Stimulated activated CD8-positive, alpha-beta memory T cell treated with anti-CD3 and anti-CD28 coated beads, Interleukin-15, amount 100 ng/mL, for 24 hours (primary cell): ENCODE measurements at places on chromosomes 5 and 9.

DNA sequence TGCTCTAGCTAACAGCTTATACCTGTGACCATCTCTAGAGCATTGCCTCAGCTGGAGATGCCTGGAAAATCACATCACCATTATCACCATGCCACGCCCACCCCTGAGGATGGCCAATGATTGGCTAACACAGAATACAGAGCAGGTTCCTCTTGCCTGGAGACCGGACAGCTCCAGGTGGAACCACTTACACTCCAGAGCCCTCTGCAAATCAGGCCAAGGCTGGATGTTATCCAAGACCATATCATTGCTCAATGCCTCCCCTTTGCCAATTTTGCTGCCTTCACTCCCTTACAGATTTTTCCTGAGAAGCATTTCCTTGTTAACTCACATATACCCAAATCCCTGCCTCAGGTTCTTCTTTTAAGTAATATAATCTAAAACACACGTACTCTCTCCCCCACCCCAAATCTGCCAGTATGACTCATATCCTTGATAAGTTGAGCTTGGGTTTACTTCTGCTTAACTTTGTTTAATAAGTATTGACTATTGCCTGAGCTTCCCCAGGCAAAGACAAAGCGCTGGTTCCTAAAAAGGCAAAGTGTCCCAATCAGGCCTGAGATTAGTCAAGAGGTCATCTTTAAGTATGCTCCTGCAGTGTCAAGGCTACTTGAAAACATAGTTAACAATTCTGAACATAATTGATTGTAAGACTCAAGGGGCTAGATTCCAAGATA lies 309.6 kb downstream of the EPB41L4A start:
- no peak for DNase-seq

GRCh38 chr5:79513308-79513703 lies 628 bp downstream of the HOMER1 start:
- DNase-seq = no peak

GRCh38 chr5:168334695-168335094 lies 43.2 kb downstream of the WWC1 start:
- DNase-seq = no peak

GRCh38 chr9:127796852-127797370 lies 5.8 kb upstream of the FPGS start:
- DNase-seq = no peak

- DNase-seq = no peak
Measured at GRCh38 chr5:106854922-106855321, 815.8 kb downstream of the EFNA5 start.

DNA sequence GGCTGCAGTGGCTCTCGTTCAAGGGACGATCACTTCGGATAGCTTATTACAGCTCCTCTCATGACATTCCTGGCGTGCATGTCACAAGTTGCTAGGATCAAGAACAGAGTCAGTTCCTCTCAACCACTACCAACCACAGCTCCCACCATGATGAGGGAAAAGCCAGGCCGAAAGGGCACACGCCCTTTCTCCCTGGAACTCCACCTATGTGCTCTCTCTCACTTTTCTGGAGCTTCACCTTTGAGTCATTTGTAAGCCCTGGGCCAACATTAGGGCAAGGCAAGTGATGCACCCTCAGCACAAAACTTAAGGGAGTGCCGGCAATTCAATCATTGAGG lies 1.6 kb downstream of the SPACA9 start:
- no peak for DNase-seq

GRCh38 chr9:128903871-128904620 lies 16.7 kb upstream of the PHYHD1 start:
- DNase-seq = no peak

GRCh38 chr5:98750693-98751092 lies 22.8 kb upstream of the RGMB start:
- no peak for DNase-seq

- DNase-seq = no peak
Measured at GRCh38 chr9:134051319-134051718, 16.5 kb downstream of the BRD3 start.
